ENCODE measurements at places on chromosomes 1 and 21. TPM values are rescaled to one million over a fixed set of nuclear protein-coding genes. Genes with fewer than 3 reads are reported as not detected.

GRCh38 chr21:44817914-44818639, at the start of gene SUMO3:
Gene SUMO3, minus strand, starts transcription at chr21:44818062. Its CDS starts 94 bp downstream, at chr21:44817968.
- peak; percentile 50 for DNase-seq

DNA sequence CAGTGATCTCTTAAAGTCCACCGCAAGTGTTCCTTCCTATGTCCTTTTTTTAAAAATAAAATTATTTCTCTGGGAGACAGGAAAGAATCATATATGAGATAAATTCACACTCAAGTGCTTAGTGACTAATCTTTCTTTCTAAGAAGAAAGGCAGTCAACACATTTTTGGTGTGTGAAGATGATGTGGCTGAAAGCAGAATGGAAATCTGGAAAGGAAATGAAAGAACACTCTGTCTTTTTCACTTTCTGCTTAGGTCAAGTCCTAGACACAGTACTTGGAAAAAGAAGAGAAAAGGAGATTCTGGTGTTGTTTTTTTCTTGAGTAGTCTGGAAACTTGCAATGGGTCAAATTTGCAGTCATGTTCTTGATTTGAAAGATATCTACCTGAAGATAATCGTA, 45.5 kb upstream of the PRRX1 start:
- DNase-seq: no peak

- no peak for DNase-seq
Observed at GRCh38 chr1:172801771-172802322, 142.9 kb downstream of the FASLG start.

DNA sequence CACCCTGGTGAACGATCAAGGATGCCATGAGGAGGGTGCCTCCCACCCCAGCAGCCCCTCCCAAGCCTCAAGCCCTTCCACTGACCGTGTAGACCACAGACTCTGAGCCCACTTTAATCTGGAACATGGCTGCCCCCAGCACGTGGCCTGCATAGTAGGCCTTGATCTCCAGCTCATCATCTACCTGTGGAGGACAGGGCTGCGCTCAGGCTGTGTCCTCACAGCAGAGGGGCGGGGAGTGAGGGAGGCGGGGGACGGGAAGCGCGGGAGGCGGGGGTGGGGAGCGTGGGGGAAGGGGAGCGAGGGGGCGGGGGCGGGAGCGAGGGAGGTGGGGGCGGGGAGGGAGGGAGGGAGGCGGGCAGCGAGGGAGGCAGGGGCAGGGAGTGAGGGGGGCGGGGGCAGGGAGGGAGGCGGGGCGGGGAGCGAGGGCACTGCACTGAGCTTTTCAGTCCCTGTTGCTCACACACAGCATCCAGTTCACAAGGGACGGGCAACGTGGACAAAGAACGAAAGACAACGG, 7.1 kb downstream of the PUSL1 start:
- no peak for DNase-seq

DNA sequence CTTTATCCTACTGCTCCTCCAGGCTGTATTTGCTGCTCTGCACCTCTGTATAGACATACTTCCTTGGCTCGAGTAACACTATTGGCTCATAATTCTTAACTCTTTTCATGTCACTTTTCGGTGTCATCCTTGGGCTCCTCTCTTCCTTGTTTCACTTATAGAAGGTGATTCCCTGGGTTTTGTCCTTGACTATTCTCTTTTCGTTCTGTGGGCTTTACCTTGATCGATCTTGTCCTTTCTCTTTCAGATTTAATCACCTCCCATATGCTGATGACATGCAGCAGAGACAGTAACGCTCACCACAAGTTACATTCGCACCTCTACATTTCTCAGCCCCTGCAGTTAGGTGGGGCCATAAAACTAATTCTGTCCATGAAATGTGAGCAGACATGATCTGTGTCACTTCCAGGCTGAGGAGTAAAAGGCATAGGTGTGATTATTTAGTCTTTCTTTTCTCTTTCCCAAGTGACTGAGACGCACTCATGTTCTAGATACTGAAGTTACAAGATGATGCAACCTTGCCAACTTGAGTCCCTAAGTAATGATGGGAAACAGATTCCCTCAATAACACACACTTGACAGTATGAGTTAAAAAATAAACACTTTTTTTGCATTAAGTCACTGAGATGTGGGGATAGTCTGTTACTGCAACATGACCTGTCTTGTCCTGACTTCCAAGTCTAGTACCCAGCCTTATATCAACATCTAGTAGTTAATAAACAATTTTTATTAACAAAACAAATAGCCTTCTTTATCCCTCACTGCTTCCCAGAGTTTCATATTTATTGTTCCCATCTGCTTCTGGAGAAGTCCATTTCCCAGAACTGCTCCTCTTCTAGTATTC, 49.9 kb upstream of the HAO2 start:
- DNase-seq: no peak

- DNase-seq: no peak
Observed at GRCh38 chr1:200317236-200317635, 92.6 kb downstream of the ZNF281 start.

DNA sequence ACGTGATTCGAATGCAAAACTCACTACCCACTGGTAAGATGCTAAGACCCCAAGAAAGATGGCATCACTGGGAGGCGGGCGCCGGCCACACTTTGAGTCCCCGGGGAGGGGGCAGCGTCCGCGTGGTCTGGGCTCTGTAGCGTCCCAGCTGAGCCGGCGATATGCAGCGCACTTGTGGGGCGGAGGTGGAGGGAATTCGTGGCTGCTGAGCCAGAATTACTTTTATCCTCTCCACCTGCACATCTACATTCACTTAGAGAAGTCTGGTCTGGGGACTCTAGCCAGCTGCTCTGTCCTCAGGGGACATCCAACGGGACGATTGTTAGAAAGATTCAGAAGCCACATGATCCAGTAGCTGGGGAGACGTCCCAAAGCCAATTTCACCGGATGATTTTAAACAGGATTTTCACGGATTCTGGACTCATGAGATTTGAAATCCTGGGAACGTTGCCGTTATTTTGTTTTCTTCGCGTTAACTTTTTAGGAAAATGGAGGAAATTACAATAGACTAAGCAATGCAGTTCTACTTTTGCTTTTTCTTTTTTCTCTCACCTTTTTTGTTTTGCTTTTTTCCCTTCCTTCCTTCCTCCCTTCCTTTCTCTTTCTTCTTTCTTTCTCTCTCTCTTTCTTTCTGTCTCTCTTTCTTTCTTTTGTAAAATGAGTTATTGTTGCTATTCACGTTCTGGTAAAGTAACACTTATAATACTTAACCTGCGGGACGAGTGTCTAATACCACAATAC, 1.3 kb downstream of the JAM2 start:
- DNase-seq: no peak

DNA sequence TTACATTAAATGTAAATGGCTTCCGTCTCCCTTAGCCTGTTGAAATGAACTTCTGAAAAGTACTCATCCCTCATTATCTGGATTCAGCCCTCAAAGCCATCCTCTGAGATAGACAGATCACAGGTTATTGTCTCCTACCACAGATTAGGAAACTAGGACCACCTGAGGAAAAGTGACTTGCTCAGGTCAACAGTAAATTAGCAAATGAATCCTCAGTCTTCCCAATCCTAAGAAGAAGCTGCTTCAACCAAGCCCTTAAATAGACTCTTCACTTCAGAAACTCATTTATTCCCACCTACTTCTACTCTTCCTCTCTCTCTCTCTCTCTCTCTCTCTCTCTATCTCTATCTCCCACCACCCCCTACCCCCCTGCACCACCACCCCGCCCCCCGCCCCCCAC, 152.3 kb downstream of the DMRTA2 start:
- no peak for DNase-seq

DNA sequence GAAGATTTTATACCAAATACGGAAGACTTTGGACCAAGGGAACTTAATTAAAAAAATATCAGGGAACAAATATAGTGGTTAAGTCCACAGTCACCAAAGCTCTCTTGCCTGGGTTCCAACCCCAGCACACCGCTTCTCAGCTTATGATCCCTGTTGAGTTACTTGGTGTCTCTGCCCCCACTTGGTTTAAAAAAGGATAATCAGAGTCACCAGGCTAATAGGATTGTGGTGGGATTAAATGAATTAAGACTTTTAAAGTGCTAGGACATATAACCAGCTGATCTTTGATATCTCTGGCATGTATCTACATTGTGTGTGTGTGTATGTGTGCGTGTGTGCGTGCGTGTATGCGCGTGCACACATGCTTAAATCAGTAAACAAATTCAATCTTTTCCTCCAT, 474.7 kb upstream of the DAB1 start:
- DNase-seq: no peak

DNA sequence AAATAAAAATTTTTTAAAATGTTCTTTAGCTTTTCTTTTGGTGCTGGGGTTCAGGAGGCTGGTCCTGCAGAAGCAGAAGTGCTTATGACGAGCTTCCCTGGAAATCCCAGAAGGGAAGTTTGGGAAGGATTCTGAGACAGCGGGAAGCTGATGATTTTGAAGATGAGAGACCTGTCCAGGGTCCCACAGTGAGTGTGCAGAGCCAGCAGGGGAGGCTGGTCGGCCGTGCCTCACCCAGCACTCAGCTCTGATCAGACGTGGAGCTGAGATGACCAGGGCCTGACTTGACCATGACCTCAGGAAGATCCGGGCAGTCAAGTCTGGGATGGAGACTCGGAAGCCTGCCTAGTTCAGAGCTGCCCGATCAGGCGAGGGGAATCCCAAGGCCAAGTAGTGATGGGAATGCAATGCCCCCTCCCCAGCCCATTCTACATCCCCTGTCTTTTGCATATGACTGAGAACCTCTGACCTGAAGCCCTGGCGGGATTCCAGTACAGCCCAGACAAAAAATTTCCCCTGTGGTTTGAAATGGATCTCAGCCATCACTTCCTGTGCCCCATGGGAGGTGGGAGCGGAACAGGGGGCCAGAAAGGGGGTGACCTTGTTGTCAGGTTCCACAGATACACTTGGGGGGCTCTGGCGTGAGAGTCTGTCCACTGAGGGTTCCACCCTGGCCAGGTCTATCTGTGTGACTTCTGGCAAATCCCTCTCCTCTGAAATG, 96.8 kb upstream of the RUNX3 start:
- no peak for DNase-seq

GRCh38 chr1:193070942-193071341, 11.5 kb downstream of the RO60 start:
- DNase-seq: no peak

DNA sequence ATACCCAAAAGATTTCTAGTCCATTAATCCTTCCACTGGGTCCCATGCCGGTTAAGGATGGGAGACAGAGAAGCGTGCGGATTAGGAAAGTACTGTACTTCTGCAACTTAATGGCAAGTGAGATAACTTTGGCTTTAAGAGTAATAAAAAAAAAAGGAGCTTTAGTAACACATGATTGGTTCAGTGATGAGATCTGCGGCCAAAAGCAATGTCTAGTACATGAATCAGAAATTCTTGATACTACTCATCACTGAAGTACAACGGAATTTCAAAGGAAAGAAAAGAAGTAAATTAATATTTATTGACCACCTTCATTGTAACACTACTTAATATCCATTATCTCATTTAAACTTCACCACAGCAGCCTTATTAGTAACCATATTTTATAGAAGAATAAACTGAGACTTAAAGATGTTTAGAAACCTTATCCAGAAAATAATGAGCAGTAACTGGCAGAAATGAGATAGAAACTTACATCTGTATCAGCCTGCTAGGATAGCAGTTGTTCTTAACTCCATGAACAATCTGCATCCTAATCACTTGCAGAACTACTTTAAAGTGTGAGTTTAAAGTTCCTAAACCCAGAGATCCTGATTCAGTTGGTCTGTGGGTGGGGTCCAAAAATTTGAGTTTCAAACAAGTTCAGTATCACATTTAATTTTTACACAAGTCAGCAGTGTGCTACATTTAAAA, 14.1 kb upstream of the NUF2 start:
- DNase-seq: no peak

DNA sequence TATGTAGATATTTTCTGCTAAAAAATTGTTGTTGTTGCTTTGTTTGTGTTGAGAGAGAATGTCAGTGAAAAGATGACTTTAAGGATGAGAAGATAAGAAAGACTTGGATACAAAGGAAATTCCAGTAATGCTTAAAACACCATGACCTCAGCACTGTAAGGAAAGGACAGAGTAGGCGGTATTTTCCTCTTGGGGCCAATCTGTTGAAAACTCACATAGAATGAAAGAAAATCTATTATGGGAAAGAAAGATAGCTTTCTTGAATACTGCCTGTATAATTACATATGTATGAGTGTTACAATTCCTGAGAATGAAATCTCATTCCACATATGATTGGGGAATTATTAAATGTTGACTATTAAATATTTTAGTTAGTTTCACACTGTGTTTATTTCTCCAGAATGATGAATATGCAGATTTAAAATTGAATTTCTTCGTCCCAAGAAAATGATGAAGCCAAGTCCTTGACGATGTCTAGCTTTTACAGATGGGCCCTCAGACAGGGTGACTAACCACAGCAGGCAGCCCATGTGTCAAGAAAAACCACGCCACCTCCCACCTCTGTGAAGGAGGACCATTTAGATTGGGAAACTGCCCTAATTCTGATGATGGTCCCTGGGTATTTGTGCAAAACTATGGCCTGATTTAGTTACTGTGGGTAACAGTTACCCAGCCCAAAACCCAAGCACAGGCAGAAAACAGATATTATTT, 49.7 kb upstream of the LMO4 start:
- DNase-seq: peak; percentile 49

- no peak for DNase-seq
Observed at GRCh38 chr1:156073740-156074139, 8.5 kb downstream of the MEX3A start.

DNA sequence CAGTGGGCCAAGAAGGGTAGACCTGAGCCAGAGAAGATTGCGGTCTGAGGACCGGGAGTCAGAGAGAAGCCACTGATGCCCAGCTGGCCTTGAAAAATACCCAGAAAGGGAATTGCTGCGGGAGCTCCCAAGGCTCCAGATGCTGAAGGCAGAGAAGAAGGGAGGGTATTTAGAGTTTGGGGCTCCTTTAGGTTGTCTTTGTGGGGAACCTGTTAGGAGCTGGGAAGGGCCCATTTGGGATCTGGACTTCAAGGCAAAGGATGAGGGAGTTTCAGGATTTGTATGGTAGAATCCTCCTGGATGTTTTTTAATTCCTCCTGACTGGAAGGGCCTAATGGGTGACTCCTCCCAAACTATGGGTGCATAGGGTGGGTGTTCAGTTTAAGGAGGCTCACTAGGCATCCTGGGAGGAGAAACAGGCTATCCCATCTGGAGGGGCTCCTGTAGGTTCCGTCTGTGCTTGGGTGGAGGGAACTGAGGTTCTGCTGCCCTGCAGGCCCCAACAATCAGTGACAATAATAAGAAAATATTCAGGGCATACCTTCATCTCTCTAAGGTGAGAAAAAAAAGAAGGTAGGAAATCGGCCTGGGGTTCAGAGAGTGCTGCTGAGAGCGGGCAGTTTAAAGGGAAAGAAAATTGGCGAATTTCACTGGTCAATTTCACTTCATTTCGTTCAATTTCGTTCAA, 5.1 kb downstream of the FOXD2 start:
- no peak for DNase-seq

DNA sequence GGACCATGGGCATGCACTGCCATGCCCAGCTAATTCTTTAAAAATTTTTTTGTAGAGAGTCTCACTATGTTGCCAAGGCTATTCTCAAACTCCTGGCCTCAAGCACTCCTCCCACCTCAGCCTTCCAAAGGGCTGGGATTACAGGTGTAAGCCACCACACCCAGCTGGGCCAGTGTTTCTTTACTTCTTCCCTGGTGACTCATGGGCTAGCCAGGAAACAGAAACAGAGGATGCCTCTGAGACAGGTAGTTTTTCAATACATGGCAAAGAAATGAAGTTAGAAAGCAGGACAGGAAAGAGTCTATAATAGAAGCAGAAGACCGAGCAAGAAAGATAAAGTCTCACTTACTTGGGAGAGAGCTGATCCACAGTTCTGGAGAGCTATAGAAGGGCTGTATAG, 7.6 kb upstream of the C1orf74 start:
- DNase-seq: no peak

Gene STIL
- 3.4 TPM for polyA plus RNA-seq

Gene KANK4
- polyA plus RNA-seq: 10.1 TPM

Gene MLLT11
- polyA plus RNA-seq: 10.4 TPM

Gene TADA1
- polyA plus RNA-seq: 12.5 TPM

Gene CD1E
- polyA plus RNA-seq: 0.35 TPM

Gene OR2L3
- polyA plus RNA-seq: not detected

Data from forelimb muscle (tissue), 1 donor.